ENCODE measurements at places on chromosomes 3 and 15. TPM values are rescaled to one million over a fixed set of nuclear protein-coding genes. Genes with fewer than 3 reads are reported as not detected.

ST8SIA2 gene
- 25.5 TPM for total RNA-seq

- H3K27ac ChIP-seq: no peak overlapping the region
- no peaks in the 10 kb centered on the region for H3K36me3 ChIP-seq
These were observed 229.9 kb downstream of the THRB start for GRCh38 chr3:24264748-24265158.

PLSCR4 gene
- total RNA-seq: 1.1 TPM

IL5RA gene
- total RNA-seq: not detected

- no peaks in the 10 kb centered on the region for H3K27me3 ChIP-seq
- H3K27ac ChIP-seq: no peak overlapping the region
- peaks cover 3% of the 10 kb centered on the region for H3K36me3 ChIP-seq
- no peak overlapping the region for H3K4me3 ChIP-seq
These were observed 44.9 kb downstream of the EPHB1 start for GRCh38 chr3:134839990-134840389.

PLA1A gene
- total RNA-seq: not detected

DNA sequence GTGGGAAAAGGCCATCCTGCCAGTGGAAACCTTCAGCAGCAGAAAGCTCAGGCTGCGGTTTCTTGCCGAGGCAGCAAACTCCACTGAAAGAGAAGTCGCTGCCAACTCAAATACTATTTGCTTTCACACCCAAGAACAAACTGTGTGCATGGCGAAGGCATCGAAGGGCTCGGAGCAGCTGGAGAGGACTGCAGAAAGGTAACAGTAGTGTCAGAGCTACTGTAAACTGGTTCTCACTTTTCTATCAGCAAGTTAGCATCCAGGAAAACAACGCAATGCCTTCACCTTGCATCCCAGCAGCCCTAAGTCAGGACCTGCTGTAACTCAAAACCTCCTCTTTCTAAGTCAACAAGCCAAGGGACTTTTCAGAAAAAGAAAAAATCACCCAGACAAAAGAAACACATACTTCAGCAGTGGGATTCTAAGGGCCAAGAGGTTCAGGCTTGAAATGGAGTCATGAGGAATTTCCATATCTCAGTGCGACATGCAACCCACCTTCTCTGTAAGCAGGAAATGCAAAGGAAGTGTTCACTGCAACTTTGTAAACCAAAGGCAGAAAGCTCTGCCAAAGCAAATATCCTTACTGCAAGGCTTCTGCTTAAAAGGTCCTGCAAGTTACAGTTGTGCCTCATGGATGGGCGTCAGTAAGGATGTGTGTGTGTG lies 193.5 kb downstream of the FOXP1 start:
- no peak overlapping the region for H3K27ac ChIP-seq
- peaks cover 14% of the 10 kb centered on the region for H3K4me1 ChIP-seq
- DNase-seq: no peak
- no peaks in the 10 kb centered on the region for H3K27me3 ChIP-seq
- no peak overlapping the region for H3K4me3 ChIP-seq

GRCh38 chr3:120567370-120568201 lies 28.6 kb upstream of the NDUFB4 start:
- DNase-seq: no peak
- H3K27me3 ChIP-seq: no peaks in the 10 kb centered on the region
- H3K4me1 ChIP-seq: peaks cover 34% of the 10 kb centered on the region
- H3K27ac ChIP-seq: no peak overlapping the region
- H3K36me3 ChIP-seq: no peaks in the 10 kb centered on the region

ZNF502 gene
- total RNA-seq: not detected

CHRFAM7A gene
- total RNA-seq: 12.7 TPM

GRCh38 chr3:120831066-120831465 lies 76.9 kb upstream of the STXBP5L start:
- H3K27me3 ChIP-seq: no peaks in the 10 kb centered on the region
- H3K27ac ChIP-seq: no peak overlapping the region
- H3K36me3 ChIP-seq: no peaks in the 10 kb centered on the region
- H3K4me3 ChIP-seq: no peak overlapping the region

SLC12A1 gene
- total RNA-seq: 0.20 TPM

DNA sequence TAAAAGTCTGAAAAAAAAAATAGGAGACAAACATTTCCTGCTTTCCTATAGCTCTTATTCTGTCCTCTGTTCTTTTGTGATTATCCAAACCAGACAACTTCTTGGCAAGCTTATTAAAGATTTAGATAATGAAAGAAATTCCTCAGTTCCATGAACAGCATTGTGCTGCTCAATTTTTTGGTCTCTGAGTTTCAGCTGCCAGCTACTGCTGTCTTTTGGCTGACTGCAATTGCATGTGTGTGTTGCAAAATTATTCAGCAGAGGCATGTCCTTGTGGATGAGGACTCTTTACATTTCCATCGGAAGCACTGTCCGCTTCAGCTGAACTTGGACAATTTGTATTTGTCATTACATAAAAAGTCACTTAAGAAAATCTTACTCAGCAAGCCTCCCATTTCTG lies 397.3 kb upstream of the RASGRP1 start:
- H3K27ac ChIP-seq: no peak overlapping the region
- H3K4me1 ChIP-seq: no peaks in the 10 kb centered on the region
- H3K36me3 ChIP-seq: no peaks in the 10 kb centered on the region
- no peak for DNase-seq

DNA sequence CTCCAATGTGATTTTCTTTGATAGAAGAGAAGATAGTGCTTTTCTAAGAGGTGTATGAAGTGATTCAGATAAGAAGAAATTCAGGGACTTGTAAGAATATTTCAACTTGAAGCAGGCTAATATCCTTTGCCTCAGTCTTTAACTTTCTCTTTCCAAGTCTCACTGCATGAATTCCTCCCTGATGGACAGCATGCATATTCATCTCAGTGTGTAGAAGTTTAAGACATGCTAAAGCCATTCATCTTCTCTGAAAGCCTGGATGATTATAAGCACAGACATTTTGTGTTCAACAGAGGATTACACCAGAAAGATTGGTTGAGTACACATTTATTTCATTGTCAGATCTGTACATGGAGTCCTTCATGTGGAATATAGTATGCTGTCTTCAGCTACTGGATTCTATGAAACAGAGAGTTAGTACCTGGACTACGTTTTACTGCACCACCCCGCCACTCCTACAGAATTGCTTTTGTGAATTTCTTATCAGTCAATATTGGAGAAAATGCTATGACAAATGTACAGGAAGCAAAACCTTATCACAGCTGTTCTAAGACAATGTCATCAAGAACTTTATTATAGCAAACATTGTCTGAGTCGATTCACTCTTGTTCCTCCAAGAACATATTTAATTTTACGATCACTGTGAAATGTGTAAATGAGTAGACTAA lies 1346.1 kb downstream of the OTOL1 start:
- H3K4me3 ChIP-seq: no peak overlapping the region
- no peak for DNase-seq
- no peaks in the 10 kb centered on the region for H3K27me3 ChIP-seq
- H3K36me3 ChIP-seq: no peaks in the 10 kb centered on the region
- H3K4me1 ChIP-seq: no peaks in the 10 kb centered on the region

- H3K27ac ChIP-seq: no peak overlapping the region
- no peak overlapping the region for H3K4me3 ChIP-seq
- H3K36me3 ChIP-seq: no peaks in the 10 kb centered on the region
- DNase-seq: no peak
- H3K27me3 ChIP-seq: no peaks in the 10 kb centered on the region
These were observed 369.2 kb upstream of the IL12A start for GRCh38 chr3:159619341-159619885.

All from neural crest cell (in vitro differentiated cells).